ENCODE measurements at places on chromosomes 4 and X.

- peak; percentile 6 for DNase-seq
These were observed 54.6 kb upstream of the LHFPL1 start for GRCh38 chrX:112734290-112734689.

- no peak for DNase-seq
These were observed 213.5 kb downstream of the VEGFC start for GRCh38 chr4:176579226-176579625.

DNA sequence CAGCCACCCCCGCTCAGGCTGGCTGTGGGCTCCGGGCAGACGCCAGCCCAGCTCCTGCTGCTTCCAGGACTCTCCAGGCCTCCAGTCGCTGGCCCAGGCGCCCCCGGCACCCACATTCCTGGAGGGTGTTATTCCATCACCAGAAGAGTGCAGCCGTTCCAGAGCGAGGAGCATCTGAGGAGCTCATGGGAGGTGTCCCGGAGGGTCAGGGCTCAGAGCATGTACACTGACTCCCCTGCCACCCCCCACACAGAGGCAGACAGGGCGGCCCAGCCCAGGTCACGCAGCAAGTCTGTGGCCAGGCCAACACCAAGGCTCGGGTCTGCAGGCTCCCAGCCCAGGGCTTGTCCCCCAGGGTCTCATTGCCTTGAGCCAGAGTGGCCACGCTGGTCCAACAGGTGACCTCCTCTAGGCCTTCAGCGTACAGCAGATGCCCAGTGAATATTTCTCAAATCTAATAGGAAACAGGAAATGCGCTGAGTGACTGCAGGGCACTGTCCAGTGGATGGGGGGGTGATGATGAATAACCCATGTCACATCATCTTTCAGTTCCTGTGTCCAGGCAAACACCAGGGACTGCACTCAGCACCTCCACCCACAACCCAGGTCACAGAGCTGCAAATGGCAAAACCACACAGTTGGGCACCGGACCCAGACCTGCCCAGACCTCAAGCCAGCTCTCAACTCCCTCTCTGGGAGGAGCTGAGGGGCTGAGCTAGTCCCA lies 37.2 kb downstream of the ABLIM2 start:
- DNase-seq = no peak

GRCh38 chr4:7853271-7853670 lies 86.4 kb downstream of the AFAP1 start:
- DNase-seq = no peak

DNA sequence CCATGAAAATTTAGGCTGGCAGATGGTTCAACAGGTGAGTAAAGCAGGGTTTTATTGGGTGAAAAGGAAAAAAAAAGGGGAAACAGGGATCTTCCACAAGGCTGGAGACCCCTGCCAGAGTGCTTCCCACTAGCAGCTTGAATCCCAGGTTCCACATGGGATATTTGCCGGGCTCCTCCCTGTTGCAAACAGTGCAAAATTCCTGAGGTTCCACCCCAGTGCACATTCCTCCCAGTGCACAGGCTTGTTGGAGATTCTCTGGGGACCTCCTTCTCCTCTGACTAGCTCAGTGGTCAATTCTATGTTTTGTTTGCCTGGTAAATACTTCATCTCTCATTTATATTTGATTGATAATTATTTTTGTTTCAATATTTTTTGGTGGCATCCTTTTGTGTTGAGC lies 66.4 kb upstream of the UGT2B15 start:
- no peak for DNase-seq

- no peak for DNase-seq
These were observed at the start of gene GPR119 for GRCh38 chrX:130385520-130385919. GPR119 (minus strand) TSS chrX:130385674; CDS start chrX:130385447, 227 bp downstream.

GRCh38 chrX:9586992-9587392 lies 122.1 kb downstream of the TBL1X start:
- DNase-seq = no peak

GRCh38 chr4:20487446-20487845 lies 212.8 kb upstream of the PACRGL start:
- DNase-seq = no peak

Measured in CD14-positive monocyte (primary cell).